ENCODE measurements at places on chromosomes 7 and 10. TPM values are rescaled to one million over a fixed set of nuclear protein-coding genes. Genes with fewer than 3 reads are reported as not detected.

DNA sequence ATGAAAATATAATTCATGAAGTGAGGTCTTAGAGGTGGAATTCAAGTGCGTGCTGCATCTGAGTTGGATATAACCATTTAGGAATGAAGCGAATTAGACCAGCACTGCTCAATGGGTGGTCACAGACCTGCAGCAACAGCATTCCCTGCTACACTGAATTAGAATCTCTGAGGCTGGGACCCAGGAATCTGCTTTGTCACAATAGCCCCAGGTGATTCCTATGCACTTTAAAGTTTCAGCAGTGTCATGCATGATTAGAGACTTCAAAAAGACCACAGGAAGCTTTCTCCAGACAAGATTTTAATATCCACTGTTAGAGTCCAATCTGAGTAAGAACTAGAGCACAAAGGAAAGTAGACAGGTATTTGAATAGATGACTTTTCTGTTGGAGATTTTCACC lies 352.8 kb upstream of the VSTM2A start:
- DNase-seq, result no peak

DNA sequence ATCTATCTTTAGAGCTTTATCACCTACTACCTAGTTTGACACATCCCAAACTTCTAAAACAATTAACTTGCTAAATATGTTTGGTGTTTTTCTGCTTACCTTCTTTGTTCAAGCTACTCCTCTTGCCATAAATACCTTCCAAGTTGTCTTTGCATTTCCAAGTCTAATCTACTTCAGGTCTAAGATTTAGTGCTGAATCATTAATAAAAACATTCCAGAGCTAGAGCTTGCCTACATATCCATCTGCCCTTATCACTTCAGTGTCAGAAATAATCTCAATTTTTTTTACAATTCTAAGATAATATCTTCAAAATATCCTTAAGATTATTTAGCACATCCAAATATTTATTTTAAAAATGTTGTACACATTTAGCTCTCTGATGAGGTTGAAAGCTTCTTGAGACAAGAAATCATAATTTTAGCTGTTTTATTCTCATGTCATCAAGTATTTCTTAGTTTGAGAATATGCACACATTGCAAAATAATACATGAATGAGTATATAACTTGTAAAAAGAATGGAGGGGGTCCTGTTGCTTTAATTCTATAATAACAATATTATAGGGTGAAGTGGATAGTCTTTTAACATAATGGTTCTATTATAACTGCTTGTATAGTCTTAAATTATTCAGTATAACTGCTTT lies 466.3 kb downstream of the SEMA3D start:
- no peak for DNase-seq

DNA sequence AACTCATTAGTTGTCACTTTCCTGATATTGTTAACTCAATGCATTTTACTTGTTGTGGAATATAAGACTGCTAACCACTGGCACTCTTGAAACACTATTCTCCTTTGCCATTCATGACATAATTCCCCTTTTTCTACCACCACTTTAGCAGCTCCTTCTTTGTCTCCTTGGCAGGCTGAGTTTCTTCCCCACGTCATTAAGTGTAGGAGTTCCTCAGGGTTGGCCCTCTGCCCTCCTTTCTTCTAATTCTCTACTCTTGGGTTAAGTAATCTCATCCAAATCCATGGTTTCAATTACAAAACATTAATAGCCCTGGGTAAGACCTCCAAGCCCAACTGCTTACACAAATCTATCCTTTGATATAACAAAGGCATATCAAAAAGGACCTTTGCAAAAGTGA lies 175.1 kb downstream of the HGF start:
- no peak for DNase-seq

DNA sequence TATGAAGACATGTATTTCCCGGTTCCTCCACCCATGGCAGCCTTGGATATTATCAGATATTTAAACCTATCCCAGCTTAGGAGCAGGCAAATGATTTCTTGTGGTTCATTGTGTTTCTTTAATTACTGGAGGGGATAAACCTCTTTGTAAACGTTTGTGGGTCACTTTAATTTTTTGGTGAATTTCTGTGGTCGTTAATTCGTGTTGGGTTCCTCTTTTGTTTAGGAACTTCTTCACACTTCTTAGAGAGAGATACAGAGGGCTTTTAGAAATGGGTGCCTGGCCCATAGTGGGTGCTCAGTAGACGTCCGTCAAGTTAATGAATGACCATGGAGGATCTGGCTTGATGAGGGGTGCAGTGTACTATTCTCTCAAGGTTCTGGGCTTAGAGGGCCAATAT lies 27.2 kb upstream of the NUB1 start:
- DNase-seq, result no peak

DNA sequence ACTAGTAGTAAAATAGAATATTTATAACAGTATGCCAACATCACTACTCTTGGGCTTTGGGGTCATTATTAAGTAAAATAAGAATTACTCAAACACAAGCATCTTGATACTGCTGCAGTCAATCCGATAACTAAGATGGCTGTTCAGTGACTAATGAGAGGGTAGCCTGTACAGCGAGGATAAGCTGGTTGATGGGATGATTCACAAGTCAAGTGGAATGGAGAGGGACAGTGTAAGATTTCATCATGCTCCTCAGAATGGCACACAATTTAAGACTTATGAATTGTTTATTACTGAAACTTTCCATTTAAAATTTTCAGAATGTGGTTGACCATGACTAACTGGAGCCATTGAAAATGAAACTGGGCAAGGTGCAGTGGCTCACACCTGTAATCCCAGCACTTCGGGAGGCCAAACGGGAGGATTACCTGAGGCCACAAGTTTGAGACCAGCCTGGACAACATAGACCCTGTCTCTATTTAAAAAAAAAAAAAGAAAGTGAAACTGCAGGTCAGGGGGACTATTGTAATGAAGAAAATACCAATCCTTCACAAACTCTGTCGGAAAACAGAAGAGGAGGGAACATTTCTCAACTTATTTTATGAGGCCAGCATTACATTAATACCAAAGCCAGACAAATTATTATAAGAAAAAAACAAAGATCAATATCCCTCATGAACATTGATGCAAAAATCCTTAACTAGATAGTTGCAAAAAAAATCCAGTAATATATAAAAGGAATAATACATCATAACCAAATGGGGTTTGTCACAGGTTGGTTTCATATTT lies 11.2 kb downstream of the AVL9 start:
- DNase-seq, result peak; percentile 85

GRCh38 chr7:107959527-107959898 lies 43.4 kb downstream of the LAMB1 start:
- DNase-seq, result no peak

DNA sequence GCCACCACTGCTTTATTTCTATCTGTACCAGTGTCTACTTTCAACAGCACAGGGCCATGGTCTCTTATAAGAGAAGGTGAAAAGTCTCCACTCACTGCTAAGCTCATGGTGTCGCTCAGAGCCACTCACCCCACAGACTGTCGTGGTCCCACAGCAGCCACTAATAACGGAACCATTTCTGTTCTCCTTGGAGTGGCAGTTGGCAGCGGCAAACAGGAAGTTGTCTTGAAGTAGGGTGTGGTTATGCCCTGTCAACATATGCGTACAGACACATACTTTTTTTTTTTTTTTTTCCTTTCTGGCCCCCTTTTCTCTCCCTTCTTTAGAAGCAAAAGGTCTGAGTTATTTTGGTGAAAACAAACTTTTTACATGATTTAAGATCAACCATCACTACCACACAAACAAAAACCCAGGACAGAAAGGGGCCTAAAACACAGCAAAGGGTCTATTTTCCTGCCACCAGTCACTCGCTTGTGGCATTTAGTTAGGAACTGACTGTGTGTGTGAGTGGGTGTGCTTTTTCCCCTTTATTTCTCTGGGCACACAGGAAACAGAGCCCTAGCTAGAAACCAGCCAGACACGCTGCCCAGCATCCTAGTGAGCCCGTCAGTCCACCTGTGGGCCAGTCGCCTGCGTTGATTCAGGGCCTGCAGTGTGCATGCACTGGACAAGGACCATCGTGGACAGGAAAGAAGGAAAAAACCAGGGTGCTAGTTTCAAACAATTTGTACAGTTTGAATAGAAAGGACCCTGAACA lies 96.7 kb upstream of the EFCAB10 start:
- no peak for DNase-seq

GRCh38 chr7:3107889-3108570 lies 64.4 kb upstream of the CARD11 start:
- no peak for DNase-seq

GRCh38 chr7:23175938-23176337 lies 5.9 kb upstream of the NUP42 start:
- DNase-seq, result no peak

GRCh38 chr10:16458166-16458955 lies 21.6 kb downstream of the PTER start:
- no peak for DNase-seq

DNA sequence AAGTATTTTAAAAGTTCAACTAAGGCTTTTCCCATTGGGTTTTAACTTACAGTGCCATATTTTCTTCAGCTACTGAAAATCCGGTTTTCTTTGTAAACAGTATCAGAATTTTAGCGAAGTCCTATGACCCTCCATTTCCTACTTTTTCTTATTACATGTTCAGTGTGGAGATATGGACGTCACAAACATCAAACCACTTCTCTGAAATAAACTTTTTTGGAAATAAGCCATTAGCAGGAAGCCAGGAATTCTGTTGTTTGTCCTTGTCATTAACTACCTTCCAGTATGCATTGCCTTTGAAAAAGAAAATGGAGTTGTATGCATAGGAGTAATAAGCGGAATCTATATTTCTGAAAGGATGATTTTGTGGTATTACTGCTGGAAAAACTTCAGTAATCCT lies 9.1 kb downstream of the MMP21 start:
- DNase-seq, result no peak

ZNF804B gene
- total RNA-seq, result not detected

CYP2E1 gene
- total RNA-seq, result 3.0 TPM

CACNB2 gene
- 0.21 TPM for total RNA-seq

LBX1 gene
- not detected for total RNA-seq
